ENCODE measurements at places on chromosomes 12 and 14.

- DNase-seq: peak; percentile 86
These were observed 109.6 kb downstream of the BCAT1 start for GRCh38 chr12:24839268-24839791.

DNA sequence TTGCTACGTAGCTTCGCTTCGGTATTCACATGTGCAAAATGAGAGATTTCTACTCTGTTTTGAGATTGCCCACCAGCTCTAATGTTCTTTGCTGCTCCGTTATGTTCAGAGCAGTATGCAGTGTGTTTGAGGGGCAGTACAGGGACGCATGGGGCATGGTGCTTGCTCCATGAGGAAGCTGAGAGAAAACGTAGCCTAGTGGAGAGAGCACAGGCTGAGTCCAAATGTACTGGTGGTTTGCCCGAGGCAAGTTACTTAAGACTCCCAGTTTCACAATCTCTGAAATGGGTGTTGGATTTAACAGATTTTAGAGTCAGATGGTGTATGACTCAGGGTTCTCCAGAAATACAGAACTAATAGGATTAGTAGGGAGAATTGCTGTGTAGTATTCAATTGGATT lies 310.5 kb downstream of the ETNK1 start:
- DNase-seq: no peak

DNA sequence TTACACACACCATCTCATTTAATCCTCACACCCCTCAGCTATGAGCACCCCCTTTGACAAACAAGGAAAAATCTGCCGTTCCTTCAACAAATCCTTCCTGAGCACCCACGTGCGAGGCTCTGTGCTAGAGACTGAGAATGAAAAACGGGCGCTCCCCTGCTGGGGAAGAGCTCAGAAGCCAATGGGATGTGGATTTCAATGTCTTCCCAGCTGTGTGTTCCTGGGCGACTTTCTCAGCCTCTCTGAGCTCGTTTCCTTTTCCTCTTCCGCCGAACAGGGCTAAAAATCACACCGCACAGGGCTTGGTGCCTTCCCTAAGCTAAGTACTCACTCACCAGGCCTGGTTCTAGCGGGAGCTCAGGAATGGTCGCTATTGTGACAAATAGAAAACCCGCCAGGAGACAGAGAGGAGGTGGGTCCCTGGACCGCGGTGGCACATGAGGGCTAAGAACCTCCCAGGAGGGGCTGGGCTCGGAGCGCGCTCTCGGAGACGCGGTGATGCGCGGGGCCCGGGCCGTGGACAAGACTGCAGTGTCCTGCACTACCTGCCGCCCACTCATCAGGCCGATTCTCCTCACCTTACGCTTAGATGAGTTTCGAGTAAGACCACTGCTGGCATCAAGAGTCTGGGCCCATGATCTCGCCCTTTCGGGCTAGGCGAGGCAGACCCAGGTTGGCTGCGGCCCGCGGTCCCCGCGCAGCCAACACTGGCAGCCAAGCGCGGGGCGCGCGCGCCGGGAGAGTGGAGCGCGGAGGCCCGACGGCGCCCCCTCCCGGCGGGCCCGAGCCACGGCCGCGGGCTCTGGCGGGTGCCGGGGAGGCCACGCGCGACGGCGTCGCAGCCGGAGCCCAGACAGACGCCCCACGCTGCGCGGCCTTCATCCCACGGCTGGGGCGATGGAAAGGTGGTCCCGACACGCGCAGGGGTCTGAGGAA lies 17.0 kb downstream of the ZDHHC22 start:
- peak; percentile 92 for DNase-seq

- DNase-seq: peak; percentile 77
These were observed 112.9 kb downstream of the DAAM1 start for GRCh38 chr14:59301354-59301753.

DNA sequence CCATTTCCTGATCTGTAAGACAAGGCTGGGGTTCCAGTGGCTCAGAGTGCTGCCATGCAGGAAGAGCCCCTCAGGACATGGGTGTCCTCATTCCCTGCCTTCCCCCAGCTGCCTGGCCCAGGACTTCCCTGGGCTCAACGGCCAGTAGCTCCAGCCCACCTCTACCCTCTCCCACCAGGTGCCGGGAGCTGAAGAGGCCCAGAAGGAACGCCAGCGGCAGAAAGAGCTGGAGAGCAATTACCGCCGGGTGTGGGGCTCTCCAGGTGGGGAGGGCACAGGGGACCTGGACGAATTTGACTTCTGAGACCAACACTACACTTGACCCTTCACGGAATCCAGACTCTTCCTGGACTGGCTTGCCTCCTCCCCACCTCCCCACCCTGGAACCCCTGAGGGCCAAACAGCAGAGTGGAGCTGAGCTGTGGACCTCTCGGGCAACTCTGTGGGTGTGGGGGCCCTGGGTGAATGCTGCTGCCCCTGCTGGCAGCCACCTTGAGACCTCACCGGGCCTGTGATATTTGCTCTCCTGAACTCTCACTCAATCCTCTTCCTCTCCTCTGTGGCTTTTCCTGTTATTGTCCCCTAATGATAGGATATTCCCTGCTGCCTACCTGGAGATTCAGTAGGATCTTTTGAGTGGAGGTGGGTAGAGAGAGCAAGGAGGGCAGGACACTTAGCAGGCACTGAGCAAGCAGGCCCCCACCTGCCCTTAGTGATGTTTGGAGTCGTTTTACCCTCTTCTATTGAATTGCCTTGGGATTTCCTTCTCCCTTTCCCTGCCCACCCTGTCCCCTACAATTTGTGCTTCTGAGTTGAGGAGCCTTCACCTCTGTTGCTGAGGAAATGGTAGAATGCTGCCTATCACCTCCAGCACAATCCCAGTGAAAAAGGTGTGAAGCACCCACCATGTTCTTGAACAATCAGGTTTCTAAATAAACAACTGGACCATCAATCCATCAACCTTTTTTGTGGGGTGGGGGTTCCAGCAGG lies 17.6 kb downstream of the AGAP2 start:
- DNase-seq: no peak
